Dermis microvascular lymphatic vessel endothelial cell (primary cell): ENCODE measurements at places on chromosomes 12 and 14. TPM values are rescaled to one million over a fixed set of nuclear protein-coding genes. Genes with fewer than 3 reads are reported as not detected.
A peak's percentile ranks its signal among the peaks of the same experiment; 100 is the strongest.

Gene MAP1LC3B2
- total RNA-seq = 0.13 and 0.63 TPM in 2 replicates

Gene PMCH
- not detected in 2 replicates for total RNA-seq

Gene CLEC4A
- total RNA-seq = 0.38 TPM in 1 of 2 replicates, not detected in the other

Gene ZNF605
- 3.2 and 3.8 TPM in 2 replicates for total RNA-seq

Gene PWP1
- total RNA-seq = 54.4 and 56.7 TPM in 2 replicates

Gene SYNE2
- total RNA-seq = 40.2 and 67.0 TPM in 2 replicates

Gene PYGL
- total RNA-seq = 73.3 and 82.7 TPM in 2 replicates

Gene CCDC38
- total RNA-seq = not detected in 2 replicates

Gene CLEC1B
- total RNA-seq = not detected in 2 replicates

Gene VDR
- total RNA-seq = under 0.01 TPM in 2 replicates

DNA sequence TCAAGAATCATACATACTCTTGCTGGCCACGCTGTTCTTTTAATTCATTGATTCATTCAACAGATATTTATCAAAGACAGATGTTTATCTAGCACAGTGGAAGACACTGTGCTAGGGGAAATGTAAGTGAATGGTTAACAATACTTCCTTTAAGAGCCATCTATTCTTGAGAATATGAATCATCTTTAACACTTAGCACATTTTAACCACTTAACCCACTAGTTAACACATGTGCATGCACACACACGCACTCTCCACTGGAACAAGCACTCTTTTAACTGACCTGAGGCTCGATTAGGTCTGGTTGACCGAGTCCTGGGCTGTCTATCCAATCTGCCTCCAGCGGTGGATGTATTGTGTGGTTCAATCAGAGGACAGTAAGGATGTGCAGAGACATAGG, 34.6 kb downstream of the LMNTD1 start:
- DNase-seq = no peak

DNA sequence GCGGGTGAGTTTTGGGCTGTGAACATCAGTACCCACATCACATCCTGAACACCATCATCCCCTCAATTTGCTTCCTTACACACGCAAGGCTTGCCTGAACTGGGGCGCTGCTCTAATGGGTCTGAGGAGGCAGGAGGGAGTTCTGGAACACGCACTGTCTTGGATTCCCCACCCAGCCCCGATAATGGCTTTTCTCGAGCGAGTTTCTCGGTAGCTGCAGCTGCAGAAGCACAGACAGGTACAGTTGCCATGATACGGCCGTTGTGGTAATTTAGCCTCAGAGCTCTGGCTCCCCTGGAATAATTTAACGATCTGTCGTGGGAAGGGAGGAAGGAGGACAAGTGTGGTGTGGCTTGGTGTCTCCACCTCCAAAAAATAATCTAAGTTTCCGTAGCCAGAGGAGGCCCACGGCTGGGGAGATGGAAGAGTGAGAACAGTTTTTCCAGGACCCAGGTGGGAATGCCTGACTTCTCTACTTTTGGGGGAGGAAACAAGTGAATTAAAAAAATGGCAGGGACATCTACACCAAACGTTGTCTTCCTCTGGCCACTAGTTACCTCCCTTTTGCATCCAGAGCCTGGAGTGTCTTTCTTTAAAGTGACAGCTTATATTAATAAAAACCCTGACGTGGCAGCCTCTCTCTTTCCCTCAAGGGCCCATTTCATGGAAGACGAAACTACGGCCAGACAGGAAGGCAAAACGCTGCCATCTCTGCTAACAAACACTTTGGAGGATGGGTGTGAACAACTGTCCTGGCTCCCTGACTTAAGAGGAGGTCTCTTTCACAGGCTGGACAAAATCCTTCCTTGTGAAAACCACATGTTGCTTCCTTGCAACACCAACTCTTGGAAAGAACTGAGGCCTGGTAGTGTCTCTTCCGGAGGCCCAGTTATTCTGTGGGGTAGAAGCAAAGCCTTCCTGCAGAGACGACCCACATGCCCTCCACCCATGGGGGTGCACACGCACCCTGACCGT, 84.8 kb downstream of the RBM19 start:
- DNase-seq = no peak

DNA sequence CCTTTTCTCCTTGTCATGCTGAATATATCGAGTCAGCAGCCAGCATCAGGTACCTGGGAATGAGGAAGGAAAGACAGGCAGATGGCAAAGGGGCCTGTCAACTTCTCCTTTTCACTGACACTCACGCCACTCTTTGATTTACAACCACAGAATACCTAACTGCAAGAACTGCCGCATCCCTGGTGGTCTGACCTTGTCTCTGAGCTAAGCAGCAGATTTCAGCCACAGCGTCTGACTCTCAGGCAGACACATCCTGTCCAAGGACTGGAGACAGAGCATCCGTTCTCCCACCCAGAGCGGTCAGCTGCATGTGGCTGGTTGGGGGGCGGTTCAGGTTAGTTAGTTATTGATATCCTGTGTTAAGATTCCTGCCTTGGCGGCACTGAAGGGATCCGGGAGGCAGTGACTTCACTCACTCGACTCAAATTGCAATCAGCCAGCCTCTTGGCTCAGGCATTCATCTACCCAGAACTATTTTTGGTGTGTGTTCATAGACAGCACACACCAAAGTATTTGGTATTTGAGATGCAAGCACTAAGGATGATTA, 11.2 kb upstream of the MAP1LC3B2 start:
- DNase-seq = peak; percentile 50

GRCh38 chr14:60651796-60652673, 2.8 kb upstream of the SIX1 start:
- no peak for DNase-seq

- no peak for DNase-seq
These were observed 12.5 kb downstream of the GALNT6 start for GRCh38 chr12:51378749-51379148.

GRCh38 chr12:51763743-51764142, 84.8 kb downstream of the FIGNL2 start:
- DNase-seq = no peak

DNA sequence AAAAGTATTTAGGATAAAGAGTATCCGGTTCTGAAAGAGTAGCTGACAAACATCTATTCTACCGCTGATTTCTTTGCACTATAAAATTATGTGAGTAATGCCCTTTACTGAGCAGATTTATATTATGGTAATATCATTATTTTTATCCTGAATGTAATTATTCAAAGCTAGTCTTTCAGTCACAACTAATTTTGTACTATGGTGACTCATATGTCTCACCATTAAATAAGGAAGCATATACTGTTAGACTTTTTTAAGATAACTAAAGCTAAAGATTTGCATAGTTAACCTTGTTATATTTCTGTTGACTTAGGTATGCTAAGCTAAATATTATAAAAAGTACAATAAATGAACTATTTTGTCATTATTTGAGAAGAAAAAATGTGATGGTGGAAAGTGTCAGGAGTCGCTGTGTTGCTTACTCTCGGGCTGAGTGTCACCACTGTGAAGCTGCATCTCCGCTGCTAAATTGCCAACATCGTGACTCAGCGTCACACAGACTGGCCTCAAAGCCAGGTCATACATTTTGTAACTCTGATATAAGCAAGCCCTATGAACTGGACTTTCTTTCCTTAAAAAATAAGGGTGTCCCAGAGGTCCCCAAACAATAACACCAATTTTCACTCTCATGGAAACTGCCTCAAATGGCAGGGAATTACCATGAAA, 69.1 kb upstream of the SSTR1 start:
- DNase-seq = no peak

GRCh38 chr12:132606466-132606865, 3.9 kb downstream of the LRCOL1 start:
- no peak for DNase-seq

DNA sequence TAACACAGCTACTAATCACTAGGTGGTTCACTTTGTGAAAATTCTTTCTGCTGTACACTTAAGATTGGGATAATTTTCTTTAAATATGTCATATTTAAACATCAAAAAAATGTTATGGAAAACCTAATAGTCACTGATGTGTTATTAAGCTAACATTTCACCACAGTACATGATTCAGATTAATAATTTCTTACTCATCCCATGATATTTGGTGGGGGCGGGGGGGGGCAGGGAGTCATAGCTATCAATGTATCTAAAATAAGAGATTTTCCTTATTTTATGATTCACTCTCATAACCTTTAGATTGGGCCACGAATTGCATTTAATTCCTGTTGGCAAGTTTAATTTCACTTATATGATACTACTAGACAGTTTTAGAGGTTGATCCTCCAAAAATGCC, 88.8 kb downstream of the KCNH5 start:
- no peak for DNase-seq

DNA sequence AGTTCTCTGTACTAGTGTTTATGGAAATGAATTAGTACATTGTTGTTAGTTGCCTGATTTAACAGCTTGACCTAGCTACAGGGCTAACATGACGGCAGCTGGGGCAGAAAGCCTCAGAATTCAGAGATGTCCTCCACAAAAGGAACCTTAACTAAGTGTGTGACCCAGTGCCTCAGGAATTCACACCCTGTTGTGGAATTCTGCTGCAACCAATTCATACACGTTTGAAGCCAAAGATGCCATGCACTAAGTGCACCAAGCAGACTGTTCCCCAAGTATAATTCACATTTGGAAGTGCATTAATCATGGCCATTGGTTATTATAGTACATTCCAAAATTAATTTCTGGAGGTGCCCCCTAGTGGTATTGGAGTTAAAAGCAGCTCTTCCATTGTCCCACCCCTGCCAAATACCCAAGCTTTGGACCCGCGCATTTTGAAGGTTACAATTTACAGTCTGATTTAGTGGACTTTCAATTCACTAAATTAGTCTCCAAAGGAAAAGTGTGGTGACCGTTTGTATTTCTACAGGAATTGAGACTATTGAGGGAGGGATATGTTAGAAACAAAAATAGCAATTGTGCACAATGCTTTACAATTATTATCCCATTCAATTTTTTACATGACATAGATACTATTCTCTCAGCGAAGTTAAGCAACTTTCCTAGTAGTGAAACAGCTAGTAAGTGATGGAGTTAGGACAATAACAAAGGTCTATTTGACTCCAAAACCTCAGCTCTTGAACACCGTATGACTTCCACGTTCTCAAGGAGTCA, 85.9 kb downstream of the PAX9 start:
- no peak for DNase-seq

GRCh38 chr12:102063069-102063468, 1.3 kb upstream of the WASHC3 start:
- DNase-seq = no peak

DNA sequence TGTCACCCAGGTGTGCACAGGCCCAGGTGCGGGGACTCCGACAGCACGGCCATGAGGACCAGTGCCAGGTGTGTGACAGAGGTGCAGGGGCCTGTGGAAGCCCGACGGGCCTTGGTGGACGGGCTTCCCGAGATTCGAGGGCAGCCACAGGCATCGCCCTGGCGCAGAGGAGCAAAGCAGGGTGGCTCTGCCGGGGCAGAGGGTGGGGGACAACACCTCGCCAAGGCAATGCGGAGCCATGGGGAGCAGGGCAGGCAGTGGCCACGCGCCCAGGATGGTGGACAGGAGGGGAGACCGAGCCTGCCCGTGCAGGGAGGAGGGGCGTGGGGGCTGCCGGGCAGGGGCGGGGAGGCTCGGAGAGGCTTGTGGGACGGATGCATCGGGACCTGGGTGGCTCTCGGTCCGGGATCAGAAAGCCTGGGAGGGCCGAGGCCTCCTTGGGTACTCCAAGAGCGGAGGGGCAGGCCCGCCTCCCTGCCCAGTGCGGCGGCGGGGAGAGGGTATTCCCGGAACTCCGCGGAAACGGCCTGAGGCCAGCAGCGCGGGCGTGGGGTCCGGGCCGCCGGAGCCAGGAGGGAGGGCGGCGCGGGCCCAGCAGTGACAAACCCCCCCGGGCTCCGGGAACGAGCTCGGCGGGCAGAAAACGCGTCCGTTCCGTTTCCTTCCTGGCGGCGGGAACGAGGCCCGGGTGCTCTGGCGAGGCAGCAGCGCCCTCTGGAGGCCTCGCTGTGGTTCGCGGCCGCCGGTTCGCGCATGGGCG, 1.6 kb downstream of the TMEM121 start:
- peak; percentile 38 for DNase-seq

GRCh38 chr12:118548887-118549509, 172.6 kb downstream of the SUDS3 start:
- DNase-seq = no peak

DNA sequence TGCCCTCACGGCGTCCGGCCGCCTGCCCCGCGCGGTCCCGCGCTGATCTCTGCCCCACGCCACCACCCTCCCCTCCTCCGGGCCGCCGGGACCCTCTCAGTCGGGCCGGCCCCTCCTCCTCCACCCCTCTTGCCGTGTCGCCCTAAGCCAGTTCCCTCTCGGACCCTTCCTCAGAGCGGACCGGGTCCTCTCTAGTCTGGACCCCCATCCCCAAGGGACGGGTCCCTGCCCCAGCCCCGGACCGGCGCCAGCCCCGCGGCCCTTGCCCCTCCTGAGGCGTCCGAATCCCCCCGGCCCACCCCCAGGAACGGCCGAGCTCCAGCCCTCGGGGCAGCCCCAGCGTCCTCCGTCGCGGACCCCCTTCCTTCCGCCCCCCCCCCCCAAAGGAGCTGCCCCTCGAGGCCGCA, 485 bp downstream of the PPP4R4 start:
- no peak for DNase-seq

DNA sequence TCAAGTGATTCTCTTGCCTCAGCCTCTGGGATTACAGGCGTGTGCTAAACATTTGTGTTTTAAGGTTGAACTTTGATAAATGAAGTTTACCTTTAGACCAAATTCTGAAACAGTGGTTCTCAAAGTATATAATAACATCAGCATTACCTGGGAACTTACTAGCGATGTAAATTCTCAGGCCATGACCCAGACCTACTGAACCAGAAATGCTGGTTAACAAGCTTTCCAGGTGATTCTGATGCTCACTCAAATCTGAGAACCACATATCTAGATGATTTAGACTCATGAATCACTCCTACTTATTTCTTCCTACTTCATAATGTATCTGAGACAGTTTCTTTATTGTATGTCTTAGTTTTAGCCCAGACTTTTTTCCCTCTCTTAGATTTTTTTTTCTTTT, 43.6 kb downstream of the RAD51B start:
- no peak for DNase-seq

- DNase-seq = peak; percentile 54
These were observed 2.6 kb downstream of the ITPK1 start for GRCh38 chr14:93112891-93113677.

DNA sequence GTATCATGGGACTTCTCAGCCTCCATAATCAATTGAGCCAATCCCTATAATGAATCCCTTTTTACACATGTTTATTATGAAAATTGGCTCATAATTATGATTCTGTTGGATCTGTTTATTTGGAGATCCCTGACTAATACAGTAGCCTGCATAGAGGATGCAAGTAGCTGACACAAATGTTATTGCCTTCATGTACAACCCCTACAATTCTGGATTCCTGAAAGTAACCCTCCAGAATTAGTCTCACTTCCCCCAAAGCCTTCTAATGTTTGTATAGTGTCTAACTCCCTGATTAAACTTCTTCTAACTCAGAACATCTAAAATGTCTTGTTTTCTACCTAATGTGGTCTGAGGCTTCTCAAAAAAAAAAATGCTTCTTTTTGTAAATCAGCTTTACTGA, 6.6 kb upstream of the SMIM10L1 start:
- DNase-seq = no peak

GRCh38 chr14:101932673-101933072, 31.7 kb upstream of the DYNC1H1 start:
- DNase-seq = no peak

DNA sequence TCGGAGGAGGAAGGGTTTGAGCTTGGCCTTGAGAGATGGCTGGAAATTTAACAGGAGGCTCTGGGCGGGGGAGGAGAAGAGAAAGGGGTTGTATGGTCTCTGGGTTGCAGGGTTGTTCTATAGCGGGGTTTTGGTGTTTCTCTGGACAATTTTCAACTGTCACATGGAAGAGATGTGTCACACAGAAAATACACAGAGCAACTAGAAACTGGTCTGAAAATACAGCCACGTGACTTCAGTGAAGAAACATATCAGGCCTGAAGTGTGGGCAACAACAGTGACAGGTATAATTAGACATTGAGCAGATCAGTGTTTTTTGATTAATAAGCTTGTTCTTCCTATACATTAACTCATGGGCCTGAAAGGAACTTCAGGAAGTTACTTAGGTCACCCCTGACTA, 205.3 kb upstream of the HMGA2 start:
- DNase-seq = no peak
